ENCODE measurements at places on chromosomes 7 and 10.

- DNase-seq = no peak
These were observed 121.3 kb downstream of the ARID5B start for GRCh38 chr10:62022830-62023229.

GRCh38 chr10:22927661-22928403 is at the start of gene ARMC3:
TSS of gene ARMC3 (plus strand) at chr10:22928053. CDS start at chr10:22931997, 3,944 bp downstream.
- DNase-seq = peak; percentile 91

DNA sequence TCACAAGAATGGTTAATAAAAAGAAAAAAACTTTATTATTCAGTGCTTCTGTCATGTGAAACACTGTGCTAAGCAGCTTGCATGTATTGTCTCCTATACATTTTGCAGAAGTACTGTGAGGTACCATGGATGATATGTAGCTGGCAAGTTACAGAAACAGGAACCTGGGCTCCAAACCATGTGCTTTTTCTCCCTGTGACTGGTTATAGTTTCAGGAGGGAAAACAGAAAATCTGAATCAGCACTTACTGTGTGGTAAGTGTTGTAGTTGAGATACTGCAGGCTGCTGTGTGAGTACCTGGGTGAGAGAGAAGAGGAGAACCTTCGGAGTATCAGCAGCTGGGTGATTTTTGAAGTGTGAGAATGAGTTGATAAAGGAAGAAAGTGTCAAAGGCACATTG is 285.0 kb downstream of the SUGCT start:
- no peak for DNase-seq

- no peak for DNase-seq
These were observed 116.1 kb downstream of the PARD3 start for GRCh38 chr10:34698979-34699378.

GRCh38 chr7:51590746-51591145 is 274.1 kb upstream of the COBL start:
- DNase-seq = no peak

DNA sequence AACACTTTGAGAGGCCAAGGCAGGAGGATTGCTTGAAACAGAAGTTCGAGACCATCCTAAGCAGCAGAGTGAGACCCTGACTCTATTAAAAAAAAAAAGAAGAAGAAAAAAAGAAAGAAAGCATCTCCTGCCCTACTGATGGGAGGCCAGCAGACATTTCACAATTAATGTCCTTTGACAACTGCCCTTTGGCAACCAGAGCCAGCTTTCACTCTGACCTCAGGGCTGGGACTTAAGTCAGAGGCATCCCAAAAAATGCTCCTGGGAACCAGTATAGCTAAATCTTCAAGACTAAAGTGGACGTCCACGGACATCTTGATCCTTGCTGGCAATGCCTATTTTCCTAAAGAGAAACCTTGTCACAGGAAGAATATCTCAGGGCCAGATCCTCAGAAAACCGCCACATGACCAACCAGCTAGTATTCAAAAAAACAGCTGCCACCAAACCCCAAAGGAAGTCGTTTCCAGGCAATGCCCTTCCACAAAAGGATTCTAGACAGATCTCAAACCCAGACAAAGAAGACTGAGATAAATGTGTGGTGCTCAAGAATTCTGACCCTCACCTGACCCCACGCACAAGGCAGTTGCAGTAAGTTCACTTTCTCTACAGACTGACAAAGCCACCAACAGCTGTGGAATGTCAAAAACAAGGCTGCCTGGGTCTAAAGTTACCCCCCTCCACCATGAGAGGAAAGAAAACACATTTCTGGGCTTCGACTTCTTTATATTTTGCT is 18.4 kb downstream of the GFRA1 start:
- no peak for DNase-seq

DNA sequence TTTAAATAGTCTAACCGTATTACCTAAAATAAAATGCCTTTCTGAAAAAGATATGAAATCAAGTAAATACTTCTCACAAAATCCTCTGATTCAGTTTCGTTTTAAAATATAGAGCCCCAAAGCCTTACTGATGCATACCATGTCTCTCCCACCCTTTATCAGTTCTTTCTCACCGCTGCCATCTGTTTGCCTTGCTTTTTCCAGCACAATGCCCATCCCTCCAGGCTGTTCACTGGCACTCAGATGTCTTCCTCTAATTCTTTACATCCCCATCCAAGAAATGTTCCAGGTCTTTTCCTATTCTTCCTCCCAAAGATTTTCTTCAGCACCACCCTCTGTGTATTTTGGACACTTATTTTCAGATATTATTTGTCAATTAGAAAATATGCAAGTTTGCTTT is 116.5 kb upstream of the LRRN3 start:
- DNase-seq = no peak

- no peak for DNase-seq
These were observed 15.6 kb upstream of the MUC3A start for GRCh38 chr7:100933734-100934133.

GRCh38 chr7:40263752-40264390 is 129.1 kb downstream of the SUGCT start:
- no peak for DNase-seq

DNA sequence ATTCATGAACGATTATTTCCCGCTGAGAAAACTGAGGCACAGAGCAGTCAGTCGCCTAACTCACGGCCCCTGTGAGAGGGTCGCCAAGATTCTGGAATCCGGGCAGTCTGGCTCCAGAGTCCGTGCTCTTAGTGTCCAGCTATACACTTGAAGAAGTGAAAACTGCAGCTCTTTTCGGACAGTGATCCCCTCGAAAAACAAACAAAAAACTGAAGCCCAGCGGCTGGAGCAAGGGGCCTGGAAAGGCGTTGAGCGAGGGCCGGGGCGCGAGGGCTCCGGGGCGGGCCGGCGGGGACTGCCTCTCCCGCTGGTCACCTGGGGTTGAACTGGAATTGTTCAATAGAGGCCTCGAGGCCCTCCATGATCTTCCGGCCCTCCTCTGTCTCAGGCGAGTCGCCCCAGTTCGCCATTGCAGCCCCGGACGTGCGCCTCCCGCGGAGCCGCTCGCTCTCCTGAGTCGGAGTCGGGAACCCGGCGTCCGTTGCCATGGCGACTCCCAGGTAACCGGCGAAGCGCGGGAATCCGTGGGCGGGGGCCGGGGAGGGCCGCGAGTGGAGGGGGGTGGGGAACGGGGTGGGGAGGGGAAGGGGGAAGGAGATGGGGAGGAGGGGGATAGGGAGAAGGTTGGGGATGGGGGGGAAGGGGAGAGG is 881 bp downstream of the C10orf67 start:
- DNase-seq = peak; percentile 50

GRCh38 chr7:98753989-98754479 is 115.8 kb downstream of the TMEM130 start:
- peak; percentile 15 for DNase-seq

DNA sequence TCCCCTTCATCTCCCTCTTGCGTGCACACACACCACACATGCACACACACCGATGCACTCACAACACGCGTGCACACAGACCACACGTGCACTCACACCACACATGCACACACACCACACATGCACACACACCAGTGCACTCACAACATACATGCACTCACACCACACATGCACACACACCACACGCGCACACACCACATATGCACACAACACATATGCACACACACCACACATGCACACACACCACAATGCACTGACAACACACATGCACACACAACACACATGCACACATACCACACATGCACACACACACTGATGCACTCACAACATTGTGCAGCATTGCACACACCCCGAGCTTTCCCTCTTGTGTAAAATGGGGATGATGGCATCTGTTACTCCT is 68.1 kb downstream of the TRRAP start:
- no peak for DNase-seq

DNA sequence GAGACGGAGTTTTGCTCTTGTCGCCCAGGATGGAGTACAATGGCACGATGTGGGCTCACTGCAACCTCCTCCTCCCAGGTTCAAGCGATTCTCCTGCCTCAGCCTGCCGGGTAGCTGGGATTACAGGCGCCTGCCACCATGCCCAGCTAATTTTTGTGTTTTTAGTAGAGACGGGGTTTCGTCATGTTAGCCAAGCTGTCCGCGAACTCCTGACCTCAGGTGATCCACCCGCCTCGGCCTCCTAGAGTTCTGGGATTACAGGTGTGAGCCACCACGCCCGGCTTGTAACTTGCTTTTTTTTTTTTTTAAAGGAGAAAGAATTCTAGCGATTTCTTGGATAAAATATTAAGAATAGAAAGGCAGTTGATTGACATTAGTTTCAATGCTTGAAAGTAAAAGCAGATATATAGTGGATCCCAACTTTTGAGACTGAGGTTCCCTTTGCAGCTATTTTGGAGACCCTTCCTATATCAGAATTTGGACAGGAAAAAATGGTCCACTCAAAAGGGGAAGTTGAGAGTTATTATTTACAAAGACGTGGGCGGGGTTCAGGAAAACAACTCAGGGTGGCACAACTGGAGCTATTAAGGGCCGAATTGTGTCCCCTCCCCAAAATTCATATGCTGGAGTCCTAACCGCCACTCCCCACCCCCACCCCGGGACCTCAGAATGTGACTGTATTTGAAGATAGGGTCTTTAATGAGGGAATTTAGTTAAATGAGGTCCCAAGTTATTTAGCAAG is 1.3 kb upstream of the ERCC6 start:
- DNase-seq = no peak

DNA sequence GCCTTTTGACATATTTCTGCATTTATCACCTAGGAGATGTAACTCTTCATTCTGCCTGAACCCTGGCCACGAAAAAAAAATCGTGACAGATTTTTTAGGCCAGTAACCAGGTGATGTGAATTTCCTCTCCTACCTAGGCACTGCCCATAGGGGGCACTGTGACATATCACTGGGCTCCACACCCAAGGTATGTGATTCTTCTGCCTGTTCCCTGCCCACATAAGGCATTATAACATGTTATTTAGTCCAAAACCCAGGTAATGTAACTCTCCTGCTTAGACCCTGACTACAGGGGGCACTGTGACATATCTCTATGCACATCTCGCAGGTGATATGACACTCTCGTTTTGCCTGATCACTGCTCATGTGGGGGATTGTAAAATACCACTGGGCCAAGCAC is 29.5 kb upstream of the ZNF107 start:
- DNase-seq = no peak

DNA sequence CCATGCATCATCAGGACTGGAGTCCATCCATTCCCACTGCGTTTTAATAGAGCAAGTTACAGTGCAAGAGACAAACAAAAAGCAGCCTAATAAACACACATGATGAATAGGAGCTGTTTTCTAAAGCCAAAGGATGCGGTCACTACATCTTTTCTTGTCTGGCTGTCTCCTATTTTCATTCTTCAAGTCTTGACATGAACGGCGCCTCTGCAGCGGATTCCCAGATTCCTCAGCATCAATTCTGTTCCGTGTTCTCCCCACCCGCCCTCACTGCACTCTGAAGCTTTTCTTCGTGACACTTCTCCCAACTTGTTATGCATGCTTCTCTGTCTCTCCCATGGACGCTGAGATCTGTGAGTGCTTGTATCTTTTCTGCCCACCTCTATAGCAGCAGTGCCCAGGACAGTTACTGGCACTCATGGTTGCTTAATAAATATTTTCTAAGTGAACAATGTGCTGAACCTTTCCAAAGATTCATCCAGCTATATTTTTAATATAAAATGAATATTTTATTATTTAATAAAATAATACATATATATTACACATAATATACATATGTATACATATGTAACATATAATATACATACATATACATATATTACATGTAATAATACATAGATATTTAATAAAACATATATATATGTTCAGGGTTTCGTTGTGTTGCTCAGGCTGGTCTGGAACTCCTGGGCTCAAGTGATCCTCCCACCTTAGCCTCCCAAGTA is 242.9 kb downstream of the ABCA13 start:
- no peak for DNase-seq

- no peak for DNase-seq
These were observed 53.5 kb upstream of the ARHGAP21 start for GRCh38 chr10:24777196-24777595.

- DNase-seq = peak; percentile 47
These were observed 260.3 kb downstream of the AHR start for GRCh38 chr7:17558558-17559332.

DNA sequence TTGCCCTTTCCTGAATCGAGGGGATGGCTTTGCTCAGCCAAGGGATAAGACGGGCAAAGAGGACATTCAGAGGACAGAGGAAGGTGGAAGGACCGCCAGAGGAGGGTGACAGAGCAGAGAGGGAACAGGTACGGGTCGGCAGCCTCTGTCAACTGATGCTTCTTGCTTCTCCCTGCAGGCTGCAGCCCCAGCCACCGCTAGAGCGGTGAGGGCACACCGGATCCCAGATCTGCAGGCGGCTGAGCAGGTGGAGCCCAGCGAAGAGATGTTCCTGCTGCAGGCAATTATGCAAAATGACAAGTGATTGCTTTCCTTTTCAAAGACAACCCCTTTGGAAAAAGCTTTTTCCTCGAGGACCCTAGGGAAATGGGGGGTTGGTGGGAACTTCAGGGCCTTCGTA is 181.9 kb upstream of the ANKRD30A start:
- DNase-seq = no peak

- no peak for DNase-seq
These were observed 218.9 kb upstream of the KMT2E start for GRCh38 chr7:104795086-104795485.

DNA sequence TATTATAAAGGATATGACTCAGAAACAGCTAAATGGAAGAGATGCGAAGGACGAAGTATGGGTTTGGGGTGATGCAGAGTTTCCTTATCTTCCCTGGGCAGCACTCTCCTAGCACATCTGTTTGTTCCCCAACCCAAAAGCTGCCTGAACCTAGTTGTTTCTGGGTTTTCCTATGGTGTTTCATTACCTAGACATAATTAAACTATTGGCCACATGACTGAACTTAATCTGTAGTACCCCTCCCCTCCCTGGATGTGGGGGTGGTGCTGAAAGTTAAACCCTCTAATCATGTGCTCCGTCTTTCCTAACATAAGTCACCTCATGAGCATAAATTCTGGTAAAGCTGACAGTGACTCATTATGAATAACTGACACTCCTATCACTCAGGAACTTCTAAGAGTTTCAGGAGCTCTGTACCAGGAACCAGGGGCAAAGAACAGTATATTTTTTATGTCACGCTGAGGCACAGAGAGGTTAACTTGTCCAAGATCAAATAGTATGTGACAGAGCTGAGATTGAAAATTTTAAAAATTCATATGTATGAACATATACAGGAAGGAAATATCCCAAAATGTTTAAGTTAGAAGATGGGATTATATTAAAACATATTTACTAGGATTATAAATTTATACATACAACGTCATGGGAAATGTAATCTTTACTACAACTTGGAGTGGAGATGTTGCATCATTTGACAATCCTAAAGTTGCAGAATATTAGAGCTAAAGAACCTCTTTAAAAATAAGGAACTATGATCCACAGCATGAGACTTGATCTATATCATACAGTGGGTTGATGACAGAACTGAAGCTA is 4.8 kb downstream of the STRIP2 start:
- DNase-seq = no peak

DNA sequence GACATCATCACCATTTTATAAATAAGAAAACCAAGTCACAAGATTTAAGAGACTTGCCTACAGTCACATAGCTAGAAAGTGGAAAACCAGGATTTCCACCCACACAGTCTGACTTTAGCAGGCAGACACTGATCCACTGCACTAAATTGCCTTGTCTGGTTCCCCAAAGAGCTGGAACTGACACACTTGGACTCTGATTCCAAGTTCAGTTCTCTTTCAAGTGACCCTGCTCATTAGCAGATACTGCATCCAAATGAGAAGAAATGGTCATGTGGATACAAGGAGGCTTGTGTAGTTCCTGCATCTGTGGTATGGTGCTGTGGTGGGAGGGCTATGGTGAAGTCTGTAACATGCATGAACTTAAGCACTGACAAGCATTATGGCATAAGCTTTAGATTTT is 180.1 kb upstream of the MKLN1 start:
- no peak for DNase-seq

Measured in Caco-2 (cell line).